ENCODE measurements at places on chromosomes 13 and 19.

DNA sequence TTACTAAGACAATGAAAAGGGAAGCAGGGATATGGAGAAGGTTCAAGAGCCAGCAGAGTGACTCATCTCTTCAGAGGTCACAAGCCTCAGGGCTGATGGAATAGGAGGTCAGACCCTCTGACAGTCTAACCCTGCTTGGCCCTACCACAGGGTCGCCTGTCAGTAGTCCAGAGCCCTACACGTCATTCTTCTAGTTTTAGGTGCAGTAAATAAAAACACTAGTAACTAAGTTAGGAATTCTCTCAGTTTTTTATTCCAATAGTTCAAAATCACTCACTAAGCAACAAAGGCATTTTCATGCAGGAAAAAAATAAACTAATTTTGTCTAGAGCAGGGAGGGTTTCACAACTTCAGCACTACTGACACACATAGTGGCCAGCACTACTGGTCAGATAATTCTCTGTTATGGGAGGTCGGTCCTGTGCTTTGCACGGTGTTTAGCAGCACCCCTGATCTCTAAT is 27.2 kb downstream of the FOXO1 start:
- DNase-seq, result no peak

GRCh38 chr19:14416817-14417231 is 2.3 kb downstream of the DDX39A start:
- DNase-seq, result no peak

DNA sequence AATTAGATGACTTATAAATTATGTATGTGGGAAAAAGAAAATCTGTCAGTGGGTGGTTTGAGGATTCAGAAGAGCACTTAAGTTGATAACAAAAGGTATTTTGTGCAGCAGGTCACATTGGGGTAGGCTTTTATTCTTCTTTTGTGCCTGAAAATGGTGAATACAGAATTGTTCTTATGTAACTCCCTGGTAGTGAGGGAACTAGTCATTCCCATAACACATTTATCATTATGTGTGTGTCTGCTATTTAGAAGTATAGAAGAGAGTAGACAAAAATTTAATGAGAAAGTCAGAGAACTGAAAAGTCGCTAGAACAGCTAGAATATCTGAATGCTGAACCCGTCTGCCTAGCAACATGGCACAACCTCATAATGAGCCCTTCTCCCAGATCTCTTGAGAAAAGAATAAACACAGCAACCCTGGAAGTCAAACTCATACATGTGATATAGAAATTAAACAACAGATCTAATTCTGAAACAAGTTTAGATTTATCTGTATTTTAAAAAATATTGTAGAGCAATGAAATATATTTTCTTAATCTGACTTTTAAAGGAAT is 111.8 kb upstream of the EDNRB start:
- no peak for DNase-seq

DNA sequence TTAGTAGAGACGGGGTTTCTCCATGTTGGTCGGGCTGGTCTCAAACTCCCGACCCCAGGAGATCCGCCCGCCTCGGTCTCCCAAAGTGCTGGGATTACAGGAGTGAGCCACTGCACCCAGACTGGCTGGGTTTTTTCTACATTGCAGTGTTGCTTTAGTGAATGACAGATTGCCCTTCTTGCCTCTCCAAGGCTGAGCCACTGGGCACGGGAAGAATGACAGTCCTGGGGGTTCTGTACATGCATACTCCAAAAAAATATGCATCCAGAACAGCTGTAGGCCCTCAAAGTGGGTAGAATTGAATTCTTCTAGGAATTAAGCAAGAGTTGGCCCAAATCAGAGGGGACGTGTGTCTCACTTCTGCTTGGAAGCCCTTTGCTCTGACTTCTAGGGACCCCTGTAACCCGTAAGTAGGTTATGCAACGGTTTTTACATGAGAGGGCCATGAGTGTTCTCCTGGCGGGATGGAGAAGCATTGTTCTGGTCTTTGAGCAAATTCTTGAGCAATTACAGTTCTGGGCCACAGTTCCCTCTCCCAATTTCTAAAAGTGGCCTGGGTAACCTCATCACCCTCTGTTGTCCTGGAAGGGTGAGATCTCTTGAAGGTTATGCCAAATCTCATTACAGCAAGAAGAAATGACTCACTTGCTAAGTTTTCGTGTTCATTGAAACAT is 3.6 kb downstream of the ACTN4 start:
- no peak for DNase-seq

- no peak for DNase-seq
These were observed 159.5 kb downstream of the GPC6 start for GRCh38 chr13:93386116-93386515.

GRCh38 chr13:81987159-81987558 is 1646.2 kb upstream of the SPRY2 start:
- DNase-seq, result no peak

GRCh38 chr13:44230736-44231135 is 142.9 kb upstream of the SERP2 start:
- no peak for DNase-seq

- no peak for DNase-seq
These were observed 164.6 kb downstream of the KLF5 start for GRCh38 chr13:73223372-73223781.

- DNase-seq, result no peak
These were observed 5.8 kb upstream of the POMP start for GRCh38 chr13:28653111-28653510.

DNA sequence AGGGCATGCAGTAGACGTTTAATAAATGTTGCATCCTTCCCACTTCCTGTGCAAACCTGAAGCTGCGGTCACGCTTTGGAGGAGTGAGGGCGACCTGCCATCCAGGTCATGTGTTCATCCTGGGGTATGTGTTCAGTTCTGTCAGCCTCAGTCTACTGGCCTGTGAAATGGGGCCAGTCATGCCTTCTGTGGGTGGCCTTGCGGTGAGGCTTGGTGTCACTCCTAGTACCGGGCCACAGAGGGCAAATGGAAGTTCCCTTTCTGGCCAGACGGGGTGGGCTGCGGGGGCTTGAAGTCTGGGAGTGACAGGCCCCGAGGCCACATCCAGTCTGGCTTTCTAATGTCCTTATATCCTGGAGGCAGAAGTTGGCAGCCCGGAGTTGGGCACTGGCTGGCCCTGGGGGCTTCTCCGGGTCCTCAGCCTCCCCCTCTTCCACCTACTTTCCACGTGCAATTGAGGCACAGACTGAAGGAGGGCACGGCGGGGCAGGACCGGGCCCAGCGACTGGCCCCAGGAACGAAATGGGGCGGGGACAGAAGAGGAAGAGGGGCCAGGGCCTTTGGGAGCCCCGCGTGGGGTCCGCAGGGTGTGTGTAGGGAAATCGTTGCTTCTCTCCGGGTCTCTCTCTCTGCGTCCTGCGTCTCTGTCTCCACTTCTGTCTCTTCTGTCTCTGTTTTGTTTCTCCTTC is 11.1 kb downstream of the PDE4A start:
- DNase-seq, result no peak

DNA sequence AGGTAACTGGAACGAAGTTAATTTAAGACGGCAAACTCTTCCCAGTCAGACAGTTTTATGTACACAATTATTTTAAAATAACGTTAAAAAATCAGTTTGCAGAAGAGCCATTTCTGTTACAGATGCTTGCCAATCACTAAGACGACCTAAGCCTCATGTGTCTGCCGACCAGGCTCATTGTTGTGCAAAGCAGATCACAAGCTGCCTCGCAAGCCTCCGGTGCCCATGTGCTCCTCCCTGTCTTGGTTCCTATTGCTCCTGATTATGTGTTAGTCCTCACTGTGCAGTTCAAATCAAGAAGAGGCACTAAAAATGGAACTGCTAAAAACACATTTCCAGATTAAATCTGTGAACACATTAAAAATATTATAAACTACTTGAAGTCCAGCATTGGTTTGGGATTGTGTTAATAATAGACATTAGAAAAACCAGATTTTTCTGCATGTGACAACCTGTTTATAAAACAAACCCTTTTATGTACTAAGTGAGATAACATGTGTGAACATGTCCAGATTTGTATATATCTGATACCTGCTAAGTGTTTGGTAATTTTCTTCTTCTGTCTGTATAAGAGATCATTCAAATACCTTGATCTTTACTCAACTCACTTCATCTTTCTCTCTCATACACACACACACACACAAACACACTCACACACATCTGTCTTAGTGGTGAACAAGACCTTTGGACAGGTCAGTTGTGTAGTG is 81.9 kb upstream of the SLC15A1 start:
- no peak for DNase-seq

DNA sequence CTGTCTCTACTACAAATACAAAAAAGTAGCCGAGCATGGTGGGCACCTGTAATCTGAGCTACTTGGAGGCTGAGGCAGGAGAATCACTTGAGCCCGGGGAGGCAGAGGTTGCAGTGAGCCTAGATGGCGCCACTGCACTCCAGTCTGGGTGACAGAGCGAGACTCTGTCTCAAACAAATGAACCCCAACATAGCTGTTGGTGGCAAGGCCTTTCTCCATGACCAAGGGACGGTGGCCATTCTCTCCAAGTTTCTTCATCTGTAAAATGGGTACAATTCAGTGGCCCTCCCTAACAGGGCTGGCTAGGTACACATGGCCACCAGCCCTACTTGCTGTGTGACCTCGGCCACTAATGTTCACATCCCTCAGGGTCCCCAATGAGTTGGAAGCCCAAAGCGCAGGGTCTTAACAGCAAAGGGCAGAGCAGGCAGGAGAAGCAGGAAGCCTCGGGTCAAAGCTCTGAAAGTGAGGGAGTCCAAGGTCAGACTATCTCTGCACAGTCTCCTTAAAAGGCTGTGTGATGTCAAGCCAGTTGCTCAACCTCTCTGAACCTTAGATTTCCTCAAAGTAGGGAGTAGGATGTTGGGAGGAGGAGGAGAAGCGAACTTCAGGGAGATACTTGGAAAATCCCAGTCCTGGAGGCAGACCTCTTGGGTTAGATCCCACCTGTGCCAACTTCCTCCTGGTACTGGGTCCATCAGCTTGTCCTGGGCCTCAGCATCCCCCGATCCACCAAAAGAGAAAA is 2.7 kb downstream of the JUND start:
- DNase-seq, result no peak

DNA sequence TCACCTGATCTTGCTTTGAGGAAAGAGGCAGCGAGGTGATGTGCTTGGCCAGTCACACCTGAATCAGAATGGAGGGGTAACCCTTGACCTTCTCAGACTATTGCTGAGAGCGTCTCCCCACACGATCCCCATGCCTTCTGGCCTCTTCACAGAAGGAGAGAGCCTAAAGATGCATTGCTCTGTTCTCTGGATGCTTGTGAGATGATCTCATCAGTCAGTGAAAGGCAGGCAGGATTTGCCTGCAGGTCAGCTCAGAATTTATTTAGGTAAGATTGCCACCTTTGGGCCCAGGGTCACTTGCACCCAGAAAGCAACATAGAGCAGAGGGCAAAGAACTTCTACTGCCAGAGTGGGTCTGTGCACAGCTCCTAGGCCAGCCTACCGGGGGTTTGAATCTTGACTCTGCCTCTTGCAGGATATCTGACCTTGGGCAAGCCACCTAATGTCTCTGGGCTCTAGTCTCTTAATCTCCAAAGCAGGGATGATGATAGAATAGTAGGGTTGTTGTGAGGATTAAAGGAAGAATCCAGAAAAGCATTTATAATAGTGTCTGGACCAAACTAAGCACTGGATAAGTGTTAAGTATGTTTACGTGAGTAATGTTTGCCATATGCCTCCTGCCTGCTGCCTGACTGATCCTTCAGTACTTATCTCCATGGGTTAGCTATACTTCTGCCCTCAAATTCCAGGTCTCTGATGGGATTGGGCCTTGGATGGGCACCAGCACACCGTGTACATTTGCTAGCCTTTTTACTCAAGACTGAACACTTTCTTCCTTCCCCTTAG is 8.4 kb upstream of the FLT1 start:
- no peak for DNase-seq
